ENCODE measurements at places on chromosomes 6 and 20. TPM values are rescaled to one million over a fixed set of nuclear protein-coding genes. Genes with fewer than 3 reads are reported as not detected.

Gene ULBP3
- 10.5 TPM for total RNA-seq

GRCh38 chr20:35465976-35466375 is 10.6 kb downstream of the CEP250 start:
- no peak for DNase-seq

DNA sequence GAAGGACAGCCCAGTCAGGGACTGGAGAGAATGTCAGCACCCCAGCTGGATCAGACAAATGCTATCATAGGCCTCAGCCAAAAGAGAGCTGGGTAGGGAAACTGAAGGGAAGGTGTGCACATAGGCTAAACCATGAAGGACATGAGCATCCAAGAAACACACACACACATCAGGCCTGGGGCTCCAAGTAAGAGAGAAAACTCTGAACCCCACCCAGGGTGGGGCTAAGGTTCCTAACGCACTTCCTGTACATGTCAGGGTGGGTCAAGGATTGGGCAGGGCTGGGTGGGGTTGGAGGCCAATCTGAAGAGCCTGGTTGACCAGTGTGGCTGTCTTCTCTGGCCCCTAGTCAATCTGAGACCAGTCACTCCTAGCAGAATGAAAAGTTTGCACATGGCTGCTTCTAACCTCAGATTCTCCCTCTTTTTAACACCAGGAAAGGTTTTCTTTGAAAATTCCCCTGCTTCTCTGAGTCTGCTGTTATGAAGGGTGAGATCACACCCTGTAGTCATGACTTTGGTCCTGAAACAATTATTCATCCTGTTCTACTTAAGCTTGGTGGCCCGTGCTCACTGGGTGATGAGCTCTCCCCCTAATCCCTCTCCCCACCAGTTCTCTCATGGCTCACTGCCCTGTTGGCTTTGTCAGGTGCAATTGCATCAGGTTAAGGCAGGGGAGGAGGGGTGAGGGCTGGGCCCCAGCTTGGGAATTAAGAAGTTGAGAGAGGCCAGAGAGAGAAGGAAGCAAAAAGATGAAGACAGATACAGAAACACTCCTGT is 88.4 kb downstream of the MAFB start:
- peak; percentile 23 for DNase-seq

Gene HNF4A
- total RNA-seq, result not detected

Gene MICAL1
- 21.5 TPM for total RNA-seq

DNA sequence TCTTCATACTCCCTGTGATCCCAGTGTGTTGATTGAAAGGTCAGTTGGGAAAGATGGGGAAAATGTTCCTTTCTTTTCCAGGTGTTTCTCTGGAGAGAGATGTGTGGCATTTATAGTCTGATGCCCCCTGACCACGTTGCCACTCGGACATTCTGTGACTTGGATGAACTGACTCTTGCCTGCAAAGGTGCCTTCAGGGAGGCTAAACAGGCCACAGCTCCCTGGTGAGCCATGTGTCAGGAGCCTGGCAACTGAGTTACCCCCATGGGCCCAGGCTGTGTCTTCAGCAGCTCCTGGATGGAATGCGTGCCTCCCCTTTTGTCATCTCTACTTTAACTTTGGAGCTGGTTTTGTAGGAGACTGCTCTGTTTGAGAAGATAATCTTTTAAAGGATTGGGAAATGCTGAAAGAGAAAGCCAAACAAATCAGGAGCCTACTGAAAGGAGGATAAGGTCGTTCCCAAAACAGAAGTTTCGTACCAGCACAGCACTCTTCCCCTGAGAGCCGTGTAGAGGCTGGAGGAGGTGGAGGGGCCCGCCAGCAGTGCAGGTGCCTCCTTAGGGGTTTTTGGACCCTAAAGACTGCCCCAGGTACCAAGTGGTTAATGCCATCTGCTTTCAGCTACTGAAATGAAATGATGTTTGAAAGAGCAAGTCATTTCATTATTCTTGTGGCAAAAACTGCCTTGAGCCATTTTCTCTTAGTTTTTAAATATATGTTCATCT is 322.8 kb downstream of the ZFAND3 start:
- DNase-seq, result no peak

Gene PHACTR3
- not detected for total RNA-seq

- DNase-seq, result no peak
These were observed 11.2 kb upstream of the RPS10 start for GRCh38 chr6:34436803-34437643.

Gene CTAGE9
- total RNA-seq, result not detected

Gene FAM229B
- 31.3 TPM for total RNA-seq

Gene GPR6
- total RNA-seq, result not detected

Gene WFDC10B
- not detected for total RNA-seq

DNA sequence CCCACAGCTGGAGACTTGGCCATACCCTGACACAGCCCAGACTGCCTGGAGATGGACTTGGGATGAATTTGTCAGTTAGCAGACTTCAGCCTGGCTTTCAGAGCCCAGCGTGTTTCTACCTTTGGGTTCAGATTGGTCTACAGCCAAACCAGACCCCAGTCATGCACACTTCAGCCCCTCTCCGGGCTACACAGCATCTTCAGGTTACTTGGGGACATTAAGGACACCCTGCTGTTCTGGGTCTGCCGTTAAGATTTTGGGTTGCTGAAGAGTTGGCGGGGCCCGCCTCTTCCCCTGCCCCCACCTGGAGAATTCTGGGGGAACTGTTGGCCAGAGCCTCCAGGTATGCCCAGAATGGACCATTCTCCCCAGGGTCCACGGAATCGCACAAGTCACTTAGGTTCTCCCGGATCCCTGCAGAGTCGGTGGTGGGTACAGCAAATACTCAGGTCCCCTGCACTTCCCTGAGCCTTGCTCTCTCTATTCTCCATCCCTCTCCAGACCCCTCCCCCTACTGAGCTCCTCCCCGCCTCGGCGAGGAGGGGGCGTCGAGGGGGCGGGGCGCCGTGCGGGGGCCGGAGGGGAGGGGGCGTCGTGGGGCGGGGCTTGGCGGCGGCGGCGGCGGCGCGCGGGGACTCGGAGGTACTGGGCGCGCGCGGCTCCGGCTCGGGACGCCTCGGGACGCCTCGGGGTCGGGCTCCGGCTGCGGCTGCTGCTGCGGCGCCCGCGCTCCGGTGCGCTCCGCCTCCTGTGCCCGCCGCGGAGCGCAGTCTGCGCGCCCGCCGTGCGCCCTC is at the start of gene PTK7:
PTK7 (plus strand) TSS at position 645 of the 794 bp plus-strand sequence. CDS start 175 bp downstream, outside the sequence.
- peak; percentile 64 for DNase-seq

DNA sequence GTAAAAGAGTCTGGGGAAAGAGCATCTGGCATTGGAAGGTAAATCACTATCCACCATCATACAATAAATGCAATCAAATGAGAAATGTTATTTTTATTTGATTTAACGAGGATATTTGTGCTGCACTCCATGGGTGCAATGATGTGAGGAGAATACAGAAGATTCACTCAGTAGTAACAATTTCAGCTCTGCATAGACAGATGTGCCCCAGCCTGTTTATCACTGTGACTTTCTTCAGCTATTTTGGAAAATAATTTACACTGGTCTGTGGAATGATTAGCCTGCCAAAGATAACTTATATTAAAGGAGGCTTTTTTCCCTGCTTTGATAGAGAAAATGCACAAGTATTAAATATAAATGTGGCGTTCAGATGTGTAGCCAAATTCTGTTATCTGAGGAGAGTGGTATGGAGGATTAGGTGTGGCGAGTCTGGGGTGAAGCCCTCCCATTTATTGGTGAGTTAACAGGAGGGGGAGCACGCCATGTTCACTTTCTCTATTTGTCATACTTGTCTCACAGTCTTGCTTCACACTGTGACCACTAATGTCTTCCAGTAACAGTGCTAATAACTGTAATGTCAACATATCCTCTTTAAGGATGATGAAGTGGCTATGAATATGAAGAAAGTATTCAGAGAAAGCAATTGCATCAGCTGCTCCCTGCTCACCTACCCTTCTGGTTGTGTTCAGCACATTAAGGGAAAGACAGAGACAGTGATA is 645.6 kb downstream of the MMUT start:
- no peak for DNase-seq

DNA sequence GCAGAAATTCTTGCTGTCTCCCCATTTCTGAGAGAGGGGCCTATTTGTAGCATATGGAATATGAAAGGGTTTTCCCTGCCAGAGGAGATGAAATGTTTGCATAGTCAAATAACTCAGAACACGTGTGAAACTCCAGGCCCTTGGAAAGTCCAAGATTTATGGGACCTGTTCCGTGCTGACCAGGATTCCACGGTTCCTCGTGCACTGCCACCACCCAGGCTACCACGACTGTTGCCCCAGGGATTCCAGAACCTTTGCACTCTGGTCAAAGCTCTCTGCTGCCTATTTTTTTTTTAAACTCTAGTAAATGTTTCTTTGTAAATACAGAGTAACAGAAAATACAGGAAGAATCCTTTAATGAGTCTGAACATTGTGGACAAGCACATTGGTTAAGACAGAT is 35.0 kb downstream of the MYLK4 start:
- DNase-seq, result no peak

Gene RAET1G
- total RNA-seq, result 20.6 TPM

- DNase-seq, result peak; percentile 74
These were observed 7.7 kb downstream of the ADGRF1 start for GRCh38 chr6:47034421-47034820.

Gene GABBR1
- total RNA-seq, result 2.1 TPM

DNA sequence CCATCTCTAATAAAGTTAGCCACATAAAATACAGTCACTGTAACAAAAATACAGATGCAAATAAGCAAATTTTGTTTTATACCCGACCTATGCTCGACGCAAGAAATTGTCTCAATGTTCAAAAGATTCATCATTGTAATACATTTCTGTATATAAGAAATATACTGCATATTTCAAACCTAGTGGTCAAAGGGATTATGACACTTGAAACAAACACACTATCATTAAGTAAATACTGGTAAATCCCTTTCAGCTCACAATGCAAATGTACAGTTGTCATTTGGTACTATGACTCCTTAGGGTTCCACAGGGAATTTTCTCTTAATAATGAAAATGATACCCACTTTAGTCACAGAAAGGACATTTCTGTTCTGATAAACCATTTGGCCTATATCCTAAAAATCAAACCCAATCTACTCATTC is 2.2 kb downstream of the HIVEP2 start:
- DNase-seq, result peak; percentile 60

GRCh38 chr20:34781220-34781619 is 44.2 kb downstream of the NCOA6 start:
- no peak for DNase-seq

GRCh38 chr6:129874837-129875236 is 13.7 kb upstream of the TMEM244 start:
- DNase-seq, result no peak

DNA sequence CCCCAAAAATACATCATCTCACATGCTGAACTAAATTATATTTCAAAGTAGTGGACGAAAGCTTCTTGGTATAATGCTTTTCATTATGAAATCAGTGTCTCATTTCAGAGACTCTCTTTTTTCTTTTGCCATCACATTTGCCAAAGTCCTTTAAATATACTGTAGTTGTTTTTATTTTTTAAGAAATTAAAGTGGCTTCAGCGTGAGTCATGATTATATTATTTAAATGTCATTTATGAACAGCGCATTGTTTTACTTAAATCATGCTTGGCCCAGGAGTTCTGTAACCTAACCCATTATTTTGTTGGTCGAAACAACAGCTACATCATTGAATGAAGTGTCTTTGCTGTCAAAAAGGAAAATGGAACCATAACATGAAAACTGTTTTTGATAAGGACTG is 100.9 kb downstream of the CD109 start:
- DNase-seq, result peak; percentile 21

DNA sequence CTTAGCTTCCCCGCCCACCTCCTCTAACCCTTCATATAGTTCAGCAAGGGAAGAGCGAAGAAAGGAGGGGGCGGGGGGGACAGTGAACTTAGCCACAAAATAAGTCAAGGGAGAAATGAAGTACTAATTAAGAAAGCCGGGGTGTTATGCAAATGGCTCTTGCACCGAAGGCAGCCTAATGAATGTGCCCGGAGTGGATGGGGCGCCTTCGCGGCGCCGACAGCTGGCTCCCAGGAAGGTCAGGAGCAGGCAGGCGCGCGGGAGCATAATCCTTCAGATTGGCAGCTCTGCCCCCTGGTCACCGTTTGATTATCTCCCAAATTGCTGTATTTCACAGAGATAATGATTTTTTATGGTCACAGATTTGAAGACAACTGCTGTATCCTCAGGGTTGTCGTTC is 395.1 kb downstream of the TFAP2B start:
- DNase-seq, result peak; percentile 16

DNA sequence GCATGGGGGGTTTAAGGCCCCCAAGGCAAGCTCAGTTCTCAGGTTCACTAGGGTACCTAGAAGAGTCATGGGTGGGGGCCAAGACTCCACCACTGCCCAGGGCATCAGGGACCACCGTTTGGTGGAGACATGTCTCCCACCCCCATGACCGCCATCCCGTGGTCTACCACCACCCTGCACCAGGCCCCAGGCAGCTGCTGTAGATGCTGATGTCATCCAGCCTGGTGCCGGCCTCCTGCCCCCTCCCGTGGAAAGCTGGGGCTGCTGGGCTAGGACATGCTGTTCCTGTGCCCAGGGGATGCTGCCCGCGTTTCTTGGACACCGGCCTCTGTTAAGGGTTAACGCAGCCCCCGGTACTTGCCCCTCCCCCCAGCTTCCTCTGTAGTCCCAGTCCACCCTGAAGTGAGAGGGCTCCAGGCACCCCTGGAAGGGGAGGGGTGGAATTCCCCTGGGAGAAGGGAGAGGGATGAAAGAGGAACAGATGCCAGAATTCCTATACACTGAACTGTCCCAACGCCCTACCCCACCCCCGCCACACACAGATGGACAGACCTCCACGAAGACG is 587 bp downstream of the IP6K3 start:
- DNase-seq, result peak; percentile 52

Gene GPR63
- total RNA-seq, result not detected
